Placental epithelial cell (primary cell): ENCODE measurements at places on chromosomes 2 and 18. TPM values are rescaled to one million over a fixed set of nuclear protein-coding genes. Genes with fewer than 3 reads are reported as not detected.

The DSG1 gene
- 1.2 and 2.9 TPM in 2 replicates for total RNA-seq

The SULT1C4 gene
- not detected in 2 replicates for total RNA-seq

The TTN gene
- under 0.01 TPM in 2 replicates for total RNA-seq

The NT5C1B gene
- not detected in 2 replicates for total RNA-seq

The IL1B gene
- total RNA-seq, result 0.11 TPM in 1 of 2 replicates, not detected in the other

The C2orf42 gene
- total RNA-seq, result 17.8 and 19.6 TPM in 2 replicates

The SPATS2L gene
- total RNA-seq, result 59.3 and 118 TPM in 2 replicates

The ANKRD62 gene
- total RNA-seq, result not detected in 2 replicates

The ARL4C gene
- total RNA-seq, result 7.5 and 11.8 TPM in 2 replicates

The ASPRV1 gene
- 0.33 and 0.79 TPM in 2 replicates for total RNA-seq

The SERPINB5 gene
- total RNA-seq, result 7.9 and 24.2 TPM in 2 replicates

The C2orf72 gene
- total RNA-seq, result under 0.01 and 0.11 TPM in 2 replicates

The MDH1B gene
- total RNA-seq, result 0.43 and 3.9 TPM in 2 replicates

The MROH2A gene
- not detected in 2 replicates for total RNA-seq

The MAL gene
- total RNA-seq, result 0.76 and 1.6 TPM in 2 replicates

The RESP18 gene
- total RNA-seq, result not detected in 2 replicates

The SULT6B1 gene
- total RNA-seq, result not detected in 2 replicates

The TLX2 gene
- total RNA-seq, result not detected in 2 replicates

The CLK1 gene
- 44.6 and 82.1 TPM in 2 replicates for total RNA-seq

The TDRD15 gene
- total RNA-seq, result not detected in 2 replicates

The DSG2 gene
- 203 and 237 TPM in 2 replicates for total RNA-seq

The TGIF1 gene
- 140 and 191 TPM in 2 replicates for total RNA-seq

The SERPINB10 gene
- total RNA-seq, result not detected in 2 replicates

The EVA1A gene
- 55.0 and 88.3 TPM in 2 replicates for total RNA-seq

The GPBAR1 gene
- 0.39 and 1.2 TPM in 2 replicates for total RNA-seq

The IL18RAP gene
- 0.11 TPM in 1 of 2 replicates, not detected in the other for total RNA-seq

The CYS1 gene
- 0.39 TPM in 1 of 2 replicates, not detected in the other for total RNA-seq

The SOX11 gene
- 5.9 and 8.2 TPM in 2 replicates for total RNA-seq

The NEU4 gene
- not detected in 2 replicates for total RNA-seq

The ABCB11 gene
- under 0.01 TPM in 1 of 2 replicates, not detected in the other for total RNA-seq

The VSNL1 gene
- 0.39 TPM in 1 of 2 replicates, not detected in the other for total RNA-seq

The DYNC2LI1 gene
- total RNA-seq, result 13.9 and 19.6 TPM in 2 replicates

The RBM43 gene
- total RNA-seq, result 2.4 and 4.3 TPM in 2 replicates

The OR6B2 gene
- total RNA-seq, result not detected in 2 replicates

The TPO gene
- total RNA-seq, result not detected in 2 replicates
